Cardiac septum (tissue), 1 donor: ENCODE measurements at places on chromosomes 7 and 10. TPM values are rescaled to one million over a fixed set of nuclear protein-coding genes. Genes with fewer than 3 reads are reported as not detected.

The AEBP1 gene
- total RNA-seq: 93.1 TPM

The ZC3HAV1L gene
- 3.2 TPM for total RNA-seq

DNA sequence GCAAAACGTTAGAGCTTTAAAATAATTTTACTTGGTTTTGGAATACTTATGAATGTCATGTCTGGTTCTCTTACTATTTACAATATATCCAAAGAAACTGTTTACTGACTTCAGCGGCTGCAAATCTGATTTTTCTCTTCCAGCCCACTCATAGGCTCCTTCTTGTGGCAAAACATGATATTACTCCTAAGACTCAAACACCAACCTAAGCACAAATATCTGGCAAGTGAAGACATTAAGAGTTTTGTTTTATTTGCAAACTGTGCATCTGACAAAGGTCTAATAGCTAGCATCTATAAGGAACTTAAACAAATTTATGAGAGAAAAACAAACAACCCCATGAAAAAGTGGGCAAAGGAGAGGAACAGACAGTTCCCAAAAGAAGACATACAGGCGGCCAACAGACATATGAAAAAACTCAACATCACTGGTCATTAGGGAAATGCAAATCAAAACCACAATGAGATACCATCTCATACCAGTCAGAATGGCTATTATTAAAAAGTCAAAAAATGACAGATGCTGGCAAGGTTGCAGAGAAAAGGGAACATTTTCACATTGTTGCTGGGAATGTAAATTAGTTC lies 20.3 kb upstream of the GJC3 start:
- no peak for DNase-seq

DNA sequence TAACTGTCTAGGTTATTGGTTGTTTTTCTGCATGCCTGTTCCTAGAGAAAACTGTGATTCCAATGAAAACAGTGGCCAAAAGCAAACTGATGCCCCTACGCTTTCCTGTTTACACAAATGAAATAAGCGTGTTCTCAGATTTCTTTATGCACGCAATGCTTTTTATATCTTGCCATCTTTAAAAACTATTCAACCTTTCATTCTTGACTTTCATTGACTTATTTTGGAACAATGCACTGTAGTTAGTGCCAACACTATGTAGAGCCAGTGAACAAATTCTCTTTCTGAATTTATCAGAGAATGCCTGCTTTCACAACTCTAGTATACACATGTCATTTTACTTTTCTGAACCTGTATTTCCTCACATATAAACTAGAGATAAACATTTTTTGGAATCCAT lies 86.6 kb downstream of the CABCOCO1 start:
- DNase-seq: no peak
